Camera-type eye (tissue), 1 donor: ENCODE measurements at places on chromosomes 13 and 19. TPM values are rescaled to one million over a fixed set of nuclear protein-coding genes. Genes with fewer than 3 reads are reported as not detected.

Gene KLK10
- total RNA-seq: 1.9 TPM

Gene PGLYRP1
- 0.93 TPM for total RNA-seq

Gene CGB1
- total RNA-seq: not detected

Gene CD79A
- 0.99 TPM for total RNA-seq

Gene CABP5
- total RNA-seq: 43.1 TPM

Gene PSG1
- not detected for total RNA-seq
